DMS153 (cell line): ENCODE measurements at places on chromosomes 4 and X.

DNA sequence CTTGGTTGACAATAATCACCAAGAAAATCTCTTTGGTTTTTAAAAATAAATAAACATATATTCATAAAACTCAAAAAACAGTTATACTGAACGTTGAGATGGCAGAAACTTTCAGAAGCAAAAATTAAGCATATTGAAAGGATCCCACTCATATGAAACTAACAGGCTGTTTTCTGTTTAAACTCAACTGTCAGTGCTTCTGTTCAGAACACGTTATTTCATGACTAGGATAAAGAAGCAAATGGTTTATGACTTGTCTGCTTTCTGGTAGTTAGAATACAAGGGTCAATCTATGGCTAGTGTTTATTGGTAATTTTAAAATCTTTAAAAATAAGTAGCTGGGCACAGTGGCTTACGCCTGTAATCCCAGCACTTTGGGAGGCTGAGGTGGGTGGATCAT is 4.1 kb downstream of the GPR82 start:
- no peak for DNase-seq

- DNase-seq = no peak
These were observed 49.5 kb downstream of the IQCM start for GRCh38 chr4:149766135-149766534.

GRCh38 chr4:184343502-184344177 is 126.0 kb upstream of the ENPP6 start:
- peak; percentile 78 for DNase-seq

DNA sequence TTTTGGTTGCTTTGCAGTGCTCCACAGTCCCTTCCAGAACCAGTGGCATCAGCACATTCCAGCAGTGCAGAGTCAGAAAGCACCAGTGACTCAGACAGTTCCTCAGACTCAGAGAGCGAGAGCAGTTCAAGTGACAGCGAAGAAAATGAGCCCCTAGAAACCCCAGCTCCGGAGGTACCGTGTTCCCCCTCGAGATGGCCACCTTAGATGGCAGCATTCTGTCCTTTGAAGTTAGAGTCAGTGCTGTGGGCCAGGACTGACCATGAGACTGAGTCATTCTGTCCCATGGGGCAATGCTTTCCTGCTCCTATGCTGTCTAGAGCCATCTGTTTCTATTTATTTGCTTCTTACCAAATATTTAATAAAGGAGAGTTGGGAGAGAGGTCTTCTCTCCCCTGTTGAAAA is 112.3 kb downstream of the KLHL8 start:
- DNase-seq = no peak

DNA sequence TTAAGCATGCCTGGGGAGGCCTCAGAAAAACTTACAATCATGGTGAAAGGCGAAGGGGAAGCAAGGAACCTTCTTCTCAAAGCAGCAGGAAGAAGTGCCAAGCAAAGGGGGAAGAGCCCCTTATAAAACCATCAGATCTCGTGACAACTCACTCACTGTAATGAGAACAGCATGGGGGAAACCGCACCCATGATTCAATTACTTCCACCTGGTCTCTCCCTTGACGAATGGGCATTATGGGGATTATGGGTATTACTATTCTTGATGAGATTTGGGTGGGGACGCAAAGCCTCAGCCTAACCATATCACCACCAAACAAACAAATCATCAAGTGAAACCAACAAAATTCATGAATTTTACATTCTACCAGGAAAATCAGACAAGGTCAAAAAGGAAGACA is 76.7 kb upstream of the TAB3 start:
- no peak for DNase-seq

GRCh38 chr4:152079079-152079478 is 318.3 kb upstream of the GATB start:
- DNase-seq = no peak

DNA sequence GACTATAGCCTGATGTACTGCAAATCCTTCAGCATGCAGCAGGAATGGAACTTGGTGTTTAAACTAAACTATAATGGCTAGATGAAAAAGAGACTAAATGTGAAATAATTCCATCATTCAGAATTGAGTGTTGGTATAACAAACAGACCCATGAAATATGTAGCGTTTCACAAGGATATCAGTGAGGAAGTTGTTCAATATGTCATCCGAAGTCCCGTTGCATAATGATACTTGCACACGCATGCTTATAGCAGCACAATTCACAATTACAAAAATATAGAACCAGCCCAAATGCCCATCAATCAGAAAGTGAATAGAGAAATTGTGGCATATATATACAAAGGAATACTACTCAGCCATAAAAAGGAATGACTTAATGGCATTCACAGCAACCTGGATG is 20.4 kb downstream of the MECP2 start:
- no peak for DNase-seq

GRCh38 chr4:5452156-5452555 is 256.2 kb downstream of the EVC2 start:
- no peak for DNase-seq

- DNase-seq = no peak
These were observed 134.2 kb downstream of the PWWP3B start for GRCh38 chrX:106302304-106302703.

- no peak for DNase-seq
These were observed 318.6 kb upstream of the FAT1 start for GRCh38 chr4:187042251-187042650.

- no peak for DNase-seq
These were observed 3.2 kb downstream of the TMEM144 start for GRCh38 chr4:158213466-158213865.

- DNase-seq = no peak
These were observed 720.9 kb downstream of the RAPGEF2 start for GRCh38 chr4:159823743-159824142.

GRCh38 chr4:122285285-122285684 is 93.5 kb upstream of the ADAD1 start:
- no peak for DNase-seq

DNA sequence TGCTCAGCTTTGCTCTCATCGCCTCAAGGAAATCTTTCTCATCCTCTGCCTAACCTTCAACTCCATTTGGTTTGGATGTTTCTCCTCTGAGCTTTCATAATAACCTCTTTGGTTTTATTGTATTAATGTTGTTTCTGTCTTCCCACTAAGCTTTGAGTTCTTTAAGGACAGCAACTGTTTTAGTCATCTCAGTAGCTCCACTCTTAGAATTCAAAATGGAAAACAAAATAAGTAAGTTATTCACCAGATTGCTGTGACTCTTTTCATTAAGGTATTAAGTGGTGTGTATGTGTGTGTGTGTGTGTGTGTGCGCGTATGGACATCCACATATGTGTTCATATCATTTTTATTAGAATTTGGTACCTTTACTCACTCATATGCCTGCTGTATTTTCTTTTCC is 279.2 kb upstream of the BOD1L1 start:
- no peak for DNase-seq

DNA sequence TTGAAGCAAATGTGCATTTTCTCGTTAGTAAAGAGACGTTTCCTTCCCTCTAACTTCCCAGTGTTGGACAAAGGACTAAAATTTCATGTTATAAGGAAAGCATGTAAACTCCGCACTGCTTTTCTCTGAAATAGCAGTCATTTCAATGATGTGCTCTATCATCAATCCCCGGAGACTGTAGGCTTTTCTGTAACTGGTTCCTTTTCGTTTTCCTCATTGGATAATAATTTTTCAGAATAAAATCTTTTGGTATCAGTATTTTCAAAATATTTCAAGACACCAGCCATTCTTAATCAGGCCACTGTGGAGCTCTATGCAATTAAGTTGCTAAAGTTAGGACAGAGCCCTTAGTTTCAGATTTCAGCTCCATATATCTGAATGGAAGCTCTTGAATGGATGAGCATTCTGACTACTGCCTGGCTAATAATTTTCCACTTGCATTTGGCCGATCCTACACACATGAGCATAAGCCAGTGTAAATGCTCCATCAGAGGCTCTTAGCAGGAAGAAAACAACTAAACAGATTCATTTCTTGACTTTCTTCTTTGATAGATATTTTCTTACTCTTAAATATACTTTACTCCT is 157.7 kb downstream of the CHIC2 start:
- DNase-seq = no peak
